Epithelial cell of umbilical artery (primary cell): ENCODE measurements at places on chromosomes 13 and 19. TPM values are rescaled to one million over a fixed set of nuclear protein-coding genes. Genes with fewer than 3 reads are reported as not detected.

Gene SPACA4
- not detected in 2 replicates for total RNA-seq

Gene TSSK6
- 0.32 and 0.76 TPM in 2 replicates for total RNA-seq

Gene CEACAM4
- total RNA-seq, result not detected in 2 replicates

Gene HRC
- total RNA-seq, result not detected in 2 replicates

Gene HSPB6
- total RNA-seq, result 0.65 and 3.0 TPM in 2 replicates

Gene ANGPTL4
- total RNA-seq, result 9.9 and 13.3 TPM in 2 replicates

Gene ZBTB45
- total RNA-seq, result 5.2 and 5.9 TPM in 2 replicates

Gene IGFL2
- total RNA-seq, result not detected in 2 replicates

Gene ZNF547
- total RNA-seq, result 1.6 and 2.1 TPM in 2 replicates

Gene BST2
- total RNA-seq, result 146 and 1,184 TPM in 2 replicates

Gene TNFSF11
- total RNA-seq, result not detected in 2 replicates

Gene NEK3
- 13.5 and 17.5 TPM in 2 replicates for total RNA-seq

Gene TGFBR3L
- total RNA-seq, result 2.3 TPM in 1 of 2 replicates, not detected in the other

Gene SIGLEC14
- not detected in 2 replicates for total RNA-seq

Gene FGF9
- under 0.01 TPM in 1 of 2 replicates, not detected in the other for total RNA-seq

Gene EXOSC5
- total RNA-seq, result 20.7 and 25.7 TPM in 2 replicates

Gene CEACAM7
- 0.32 TPM in 1 of 2 replicates, not detected in the other for total RNA-seq

Gene CA11
- total RNA-seq, result 0.65 and 1.2 TPM in 2 replicates

Gene OVOL3
- not detected in 2 replicates for total RNA-seq

Gene ZNF544
- total RNA-seq, result 58.1 and 95.7 TPM in 2 replicates

Gene ATP4A
- total RNA-seq, result not detected in 2 replicates

Gene RASAL3
- 2.1 and 2.9 TPM in 2 replicates for total RNA-seq

Gene NR2F6
- total RNA-seq, result 49.7 and 55.8 TPM in 2 replicates

Gene PSG6
- total RNA-seq, result not detected in 2 replicates
